ENCODE measurements at places on chromosomes 4 and X. TPM values are rescaled to one million over a fixed set of nuclear protein-coding genes. Genes with fewer than 3 reads are reported as not detected.

Gene KLHL4
- not detected for total RNA-seq

Gene SCARB2
- 21.8 TPM for total RNA-seq

Gene SERPINA7
- not detected for total RNA-seq

Gene LRAT
- not detected for total RNA-seq

Gene UGT2B11
- not detected for total RNA-seq

Gene EMCN
- not detected for total RNA-seq

Gene PDZD4
- 0.07 TPM for total RNA-seq

- DNase-seq, result no peak
- H3K4me3 ChIP-seq, result no peak overlapping the region
- no peaks in the 10 kb centered on the region for H3K27me3 ChIP-seq
- H3K4me1 ChIP-seq, result peaks cover 10% of the 10 kb centered on the region
- peaks cover 26% of the 10 kb centered on the region for H3K36me3 ChIP-seq
These were observed 54.8 kb downstream of the DHRSX start for GRCh38 chrX:2445662-2446623.

DNA sequence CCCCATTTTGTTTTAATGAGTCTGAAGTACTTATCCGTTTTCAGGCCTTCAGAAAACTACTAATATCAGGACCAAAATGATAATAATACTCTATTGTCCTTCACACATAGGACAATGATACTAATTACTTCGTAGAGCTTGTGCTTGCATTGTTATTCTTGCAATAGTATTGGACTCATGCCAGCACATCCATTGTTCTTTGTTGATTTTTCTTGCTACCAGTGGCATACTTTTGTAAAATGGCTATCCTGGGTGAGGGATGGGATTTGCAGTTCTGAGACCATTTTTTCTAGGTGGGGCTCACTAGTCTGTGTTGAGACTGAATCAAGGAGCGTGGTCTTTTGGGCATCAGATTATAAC lies 195.3 kb downstream of the MAML3 start:
- no peak overlapping the region for H3K27ac ChIP-seq
- no peaks in the 10 kb centered on the region for H3K36me3 ChIP-seq
- H3K27me3 ChIP-seq, result peaks cover 10% of the 10 kb centered on the region
- peaks cover 4% of the 10 kb centered on the region for H3K4me1 ChIP-seq

Gene NKX6-1
- total RNA-seq, result not detected

- peaks cover 11% of the 10 kb centered on the region for H3K27me3 ChIP-seq
- H3K4me1 ChIP-seq, result peaks cover 16% of the 10 kb centered on the region
- H3K27ac ChIP-seq, result no peak overlapping the region
- H3K36me3 ChIP-seq, result no peaks in the 10 kb centered on the region
- DNase-seq, result no peak
These were observed 57.5 kb upstream of the PARM1 start for GRCh38 chr4:74875451-74875850.

DNA sequence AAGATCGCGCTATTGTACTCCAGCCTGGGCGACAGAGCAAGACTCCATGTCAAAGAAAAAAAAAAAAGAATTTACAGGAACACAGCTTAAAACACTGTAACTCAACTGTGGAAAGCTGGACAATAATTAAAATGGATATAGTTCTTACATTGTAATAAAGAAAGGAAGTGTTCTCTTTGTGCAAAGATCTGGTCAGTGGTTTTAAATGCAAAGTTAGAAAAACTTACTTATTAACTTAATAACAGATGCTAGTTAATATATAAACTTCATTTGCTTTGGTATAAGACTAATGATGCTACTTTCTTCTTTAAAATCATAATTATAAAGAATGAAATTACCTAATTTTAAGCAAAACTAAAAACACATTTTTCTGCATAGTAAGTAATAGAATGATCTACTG lies 2024.1 kb upstream of the TENM3 start:
- H3K4me3 ChIP-seq, result no peak overlapping the region
- H3K36me3 ChIP-seq, result no peaks in the 10 kb centered on the region
- H3K4me1 ChIP-seq, result no peaks in the 10 kb centered on the region
- no peaks in the 10 kb centered on the region for H3K27me3 ChIP-seq
- no peak for DNase-seq

DNA sequence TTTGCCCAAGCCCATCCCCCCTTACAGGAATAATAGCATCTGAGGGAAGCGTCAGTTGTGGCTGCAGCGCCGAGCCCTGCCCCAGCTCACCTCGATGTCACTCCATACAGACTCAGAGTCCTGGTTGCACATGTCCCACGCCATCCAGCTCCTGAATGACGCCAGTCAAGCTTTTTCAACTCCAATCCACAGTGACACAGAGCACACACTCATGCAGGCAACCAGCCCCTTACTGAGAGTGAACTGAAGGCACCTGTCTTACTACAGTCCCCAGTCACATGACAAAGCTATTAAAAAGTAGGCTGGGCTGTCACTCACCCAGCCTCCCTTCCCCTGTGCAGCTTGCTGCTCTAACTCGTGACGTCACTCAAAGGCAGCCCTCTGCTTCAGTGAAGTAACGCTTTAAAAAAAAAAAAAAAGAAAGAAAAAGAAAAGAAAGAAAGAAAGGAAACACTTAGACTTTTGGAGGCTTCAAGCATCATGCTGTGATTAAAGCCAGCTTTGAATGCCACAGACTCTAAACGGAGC lies at the start of gene PPARGC1A:
Gene PPARGC1A (minus strand): TSS at position 234 of the 528 bp plus-strand sequence. CDS start 90 bp downstream, at position 144.
- H3K27ac ChIP-seq, result no peak within 1 kb of the TSS
- DNase-seq, result no peak
- H3K36me3 ChIP-seq, result no peaks in the 10 kb centered on the region
- no peaks in the 10 kb centered on the region for H3K27me3 ChIP-seq

GRCh38 chr4:10721616-10722015 lies 37.0 kb upstream of the CLNK start:
- DNase-seq, result no peak
- H3K36me3 ChIP-seq, result no peaks in the 10 kb centered on the region
- peaks cover 30% of the 10 kb centered on the region for H3K4me1 ChIP-seq
- no peaks in the 10 kb centered on the region for H3K27me3 ChIP-seq
- no peak overlapping the region for H3K27ac ChIP-seq
- H3K4me3 ChIP-seq, result no peak overlapping the region

DNA sequence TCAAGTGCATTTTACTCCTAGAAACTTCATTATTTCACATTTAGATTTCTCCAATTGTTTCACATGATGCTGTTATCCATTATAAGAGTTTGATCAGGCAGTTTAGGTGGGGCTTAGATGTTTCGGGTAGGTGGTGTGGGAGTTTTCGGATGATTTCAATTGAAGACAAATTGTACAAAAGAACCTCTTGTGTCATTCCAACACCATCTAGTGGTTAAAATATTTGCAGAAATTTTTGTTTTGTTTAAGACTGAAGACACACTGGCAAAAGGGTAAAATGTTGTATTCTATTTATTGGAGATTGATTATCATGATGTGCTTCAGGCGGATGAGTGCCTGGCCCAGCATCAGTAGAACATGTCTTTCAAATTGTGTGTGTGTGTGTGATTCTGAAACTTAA lies 212.7 kb downstream of the SH3BGRL start:
- H3K36me3 ChIP-seq, result no peaks in the 10 kb centered on the region
- H3K4me1 ChIP-seq, result no peaks in the 10 kb centered on the region
- no peak for DNase-seq
- H3K4me3 ChIP-seq, result no peak overlapping the region
- no peak overlapping the region for H3K27ac ChIP-seq

DNA sequence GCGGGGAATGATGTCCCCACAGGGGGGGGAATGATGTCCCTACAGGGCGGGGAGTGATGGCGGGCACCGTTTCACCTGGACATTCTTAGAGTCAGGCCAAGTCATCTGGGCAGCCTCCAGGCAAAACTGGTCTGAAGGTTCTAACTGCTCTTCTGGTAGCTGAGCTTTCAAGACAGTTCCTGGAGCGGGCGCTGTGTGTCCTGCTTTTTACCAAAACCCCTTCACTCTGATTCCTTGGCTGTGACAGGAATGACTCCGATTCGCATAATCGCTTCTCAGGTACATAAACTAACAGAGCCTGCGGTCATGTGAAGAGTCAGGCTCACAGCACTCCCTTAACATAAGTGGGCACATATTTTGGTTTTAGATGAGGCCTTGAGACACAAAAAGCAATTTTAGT lies 836.0 kb downstream of the TRIML1 start:
- no peak for DNase-seq
- H3K4me1 ChIP-seq, result no peaks in the 10 kb centered on the region
- H3K36me3 ChIP-seq, result no peaks in the 10 kb centered on the region
- H3K27me3 ChIP-seq, result no peaks in the 10 kb centered on the region
- no peak overlapping the region for H3K4me3 ChIP-seq

DNA sequence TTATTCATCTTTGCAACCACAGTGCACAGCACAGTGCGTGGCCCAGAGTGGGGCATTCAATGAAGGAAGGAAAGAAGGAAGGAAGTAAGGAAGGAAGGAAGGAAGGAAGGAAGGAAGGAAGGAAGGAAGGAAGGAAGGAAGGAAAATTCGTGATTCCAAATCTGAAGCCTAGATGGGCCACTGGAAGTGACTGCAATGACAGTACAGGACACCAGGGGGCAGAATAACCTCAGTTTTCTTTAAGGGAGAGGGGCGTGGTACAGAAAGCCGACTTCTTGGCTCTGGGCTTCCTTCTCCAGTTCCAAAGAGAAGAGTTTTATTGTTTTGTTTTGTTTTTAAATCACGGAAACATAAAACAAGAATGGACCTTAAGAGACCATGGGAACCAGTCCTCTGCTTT lies 47.8 kb downstream of the APLN start:
- peaks cover 19% of the 10 kb centered on the region for H3K4me1 ChIP-seq
- H3K27ac ChIP-seq, result no peak overlapping the region
- no peaks in the 10 kb centered on the region for H3K27me3 ChIP-seq
- no peaks in the 10 kb centered on the region for H3K36me3 ChIP-seq
- no peak overlapping the region for H3K4me3 ChIP-seq

DNA sequence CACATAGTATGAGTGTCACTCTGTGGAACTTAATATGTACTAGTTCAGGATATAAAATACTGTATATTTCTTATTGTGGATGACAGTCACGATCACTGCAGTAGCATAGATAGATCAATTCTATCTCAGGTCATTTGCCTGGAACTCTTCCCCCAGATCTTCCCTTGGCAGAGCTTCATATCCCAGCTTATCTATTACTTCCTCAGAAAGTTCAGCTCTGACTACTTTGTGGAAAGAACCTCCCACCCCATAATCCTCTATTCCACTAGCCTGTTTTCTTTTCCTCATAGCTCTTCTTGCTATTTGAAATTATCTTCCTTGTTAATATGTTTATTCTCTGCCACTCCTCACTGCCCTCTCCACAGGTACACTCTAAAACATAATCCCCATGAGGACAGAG lies 10.9 kb downstream of the FAM241A start:
- H3K4me1 ChIP-seq, result peaks cover 6% of the 10 kb centered on the region
- no peaks in the 10 kb centered on the region for H3K36me3 ChIP-seq
- no peaks in the 10 kb centered on the region for H3K27me3 ChIP-seq
- H3K4me3 ChIP-seq, result no peak overlapping the region

Gene BEND2
- not detected for total RNA-seq

DNA sequence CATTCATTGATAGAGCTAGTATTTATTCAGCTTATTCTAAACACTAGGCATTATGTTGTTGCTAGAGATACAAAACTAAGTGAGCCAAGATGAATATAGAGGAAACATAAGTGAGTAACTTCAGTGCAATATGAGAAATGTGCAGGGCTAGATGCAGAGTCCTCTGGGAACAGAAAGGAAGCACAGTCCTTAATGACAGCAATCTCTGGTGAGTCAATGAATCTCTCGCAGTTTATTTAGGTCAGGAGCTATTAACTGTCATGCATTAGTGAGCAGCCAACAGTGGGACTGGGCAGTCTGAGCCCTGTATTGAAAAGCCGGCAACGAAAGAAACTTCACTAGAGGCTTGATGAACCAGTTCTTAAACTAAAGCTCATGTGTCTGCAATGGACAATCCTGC lies 598.1 kb upstream of the MAGEB2 start:
- DNase-seq, result no peak
- no peaks in the 10 kb centered on the region for H3K4me1 ChIP-seq
- no peaks in the 10 kb centered on the region for H3K27me3 ChIP-seq
- H3K27ac ChIP-seq, result no peak overlapping the region
- H3K36me3 ChIP-seq, result no peaks in the 10 kb centered on the region

GRCh38 chr4:121633653-121634052 lies 63.1 kb downstream of the ANXA5 start:
- H3K36me3 ChIP-seq, result no peaks in the 10 kb centered on the region
- H3K4me3 ChIP-seq, result no peak overlapping the region
- no peaks in the 10 kb centered on the region for H3K4me1 ChIP-seq
- H3K27me3 ChIP-seq, result peaks cover 8% of the 10 kb centered on the region

Gene FAM9C
- total RNA-seq, result not detected

GRCh38 chrX:120781403-120781802 lies 94.3 kb downstream of the CT47B1 start:
- DNase-seq, result no peak
- no peaks in the 10 kb centered on the region for H3K27me3 ChIP-seq
- no peak overlapping the region for H3K4me3 ChIP-seq
- peaks cover under 1% of the 10 kb centered on the region for H3K4me1 ChIP-seq
- H3K27ac ChIP-seq, result no peak overlapping the region

DNA sequence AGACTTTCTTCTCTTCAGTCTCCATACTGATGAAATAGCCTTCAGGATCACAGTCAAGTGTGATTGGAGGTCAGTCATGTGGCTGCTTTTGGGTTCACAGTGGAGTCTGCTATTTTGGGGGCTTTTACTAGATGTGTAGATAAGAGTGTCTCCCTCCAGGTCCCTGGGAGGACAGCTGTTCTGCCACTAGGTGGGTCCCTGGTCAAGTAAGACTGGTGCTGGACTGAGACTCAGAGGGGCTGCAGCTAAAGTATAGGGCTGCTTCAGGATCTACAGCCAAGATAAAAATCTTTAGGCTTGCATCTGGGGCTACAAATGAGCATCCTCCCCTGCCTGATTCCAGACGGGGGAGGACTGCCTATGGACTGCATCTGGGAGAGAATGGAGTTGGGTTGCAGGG lies 200.7 kb upstream of the ANKRD50 start:
- no peak overlapping the region for H3K4me3 ChIP-seq
- H3K27ac ChIP-seq, result no peak overlapping the region
- no peak for DNase-seq
- no peaks in the 10 kb centered on the region for H3K27me3 ChIP-seq
- H3K36me3 ChIP-seq, result no peaks in the 10 kb centered on the region
- no peaks in the 10 kb centered on the region for H3K4me1 ChIP-seq

Data from activated B cell treated with CpG ODN at 0.5 μM for 24 hours (primary cell).